CD14-positive monocyte (primary cell): ENCODE measurements at places on chromosomes 6 and 20.

DNA sequence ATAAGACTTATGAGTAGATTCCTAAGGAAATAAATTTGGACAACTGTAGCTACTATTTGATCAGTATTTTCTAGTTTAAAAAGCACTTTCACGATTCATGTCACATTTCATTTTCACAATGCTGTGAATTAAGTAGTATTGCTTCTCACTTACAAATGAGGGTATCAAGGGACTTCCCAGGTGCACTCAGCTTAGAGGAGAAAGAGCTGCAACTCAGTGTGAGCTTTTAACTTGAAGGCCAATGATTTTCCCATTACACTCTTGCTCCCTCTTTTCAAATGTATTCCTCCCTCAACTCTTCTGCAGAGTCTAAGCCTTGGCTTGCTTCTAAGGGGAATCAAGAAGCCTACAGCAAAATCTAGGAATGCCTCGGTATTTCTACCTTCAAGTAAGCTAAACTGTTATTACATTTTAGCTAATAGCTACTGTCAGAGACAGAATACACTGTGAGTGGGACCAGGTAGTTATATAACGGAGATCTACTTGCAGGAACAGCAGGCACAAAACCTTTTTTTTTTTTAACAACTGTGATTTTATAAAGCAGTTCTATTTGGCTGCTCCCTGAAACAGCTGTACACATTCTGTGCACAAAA lies 339.0 kb downstream of the SYNE1 start:
- DNase-seq = no peak

- DNase-seq = no peak
Observed at GRCh38 chr20:16100111-16100510, 473.1 kb downstream of the KIF16B start.

DNA sequence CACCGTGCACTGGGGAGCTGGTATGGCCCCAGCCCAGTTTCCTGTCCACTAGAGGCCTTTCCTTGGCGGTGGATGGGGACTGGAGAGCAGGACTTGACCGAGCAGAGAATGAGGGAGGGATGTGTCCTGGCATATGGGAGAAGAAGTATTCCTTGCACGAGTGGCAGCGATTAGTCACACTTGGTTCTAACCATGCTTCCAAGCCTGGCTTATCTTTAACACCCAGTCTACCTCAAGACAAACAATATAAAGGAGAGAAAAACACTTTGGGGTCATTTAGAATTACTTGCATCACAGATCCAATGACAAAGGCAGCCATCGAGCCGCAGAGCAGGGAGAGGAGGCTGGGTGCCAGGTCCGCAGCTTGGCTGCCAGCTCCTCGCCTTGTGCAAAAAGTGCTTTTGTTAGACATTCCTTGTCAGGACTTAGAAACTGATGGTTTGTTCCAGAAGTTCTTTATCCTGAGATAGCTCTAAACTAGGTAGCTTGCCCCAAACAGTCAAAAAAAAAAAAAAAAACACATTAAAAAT lies 214.9 kb upstream of the GMDS start:
- DNase-seq = no peak

- DNase-seq = no peak
Observed at GRCh38 chr20:12113468-12114371, 196.0 kb downstream of the BTBD3 start.
